ENCODE measurements at places on chromosomes 7 and 10.

GRCh38 chr7:24931844-24932243 is 48.1 kb downstream of the OSBPL3 start:
- DNase-seq: no peak

DNA sequence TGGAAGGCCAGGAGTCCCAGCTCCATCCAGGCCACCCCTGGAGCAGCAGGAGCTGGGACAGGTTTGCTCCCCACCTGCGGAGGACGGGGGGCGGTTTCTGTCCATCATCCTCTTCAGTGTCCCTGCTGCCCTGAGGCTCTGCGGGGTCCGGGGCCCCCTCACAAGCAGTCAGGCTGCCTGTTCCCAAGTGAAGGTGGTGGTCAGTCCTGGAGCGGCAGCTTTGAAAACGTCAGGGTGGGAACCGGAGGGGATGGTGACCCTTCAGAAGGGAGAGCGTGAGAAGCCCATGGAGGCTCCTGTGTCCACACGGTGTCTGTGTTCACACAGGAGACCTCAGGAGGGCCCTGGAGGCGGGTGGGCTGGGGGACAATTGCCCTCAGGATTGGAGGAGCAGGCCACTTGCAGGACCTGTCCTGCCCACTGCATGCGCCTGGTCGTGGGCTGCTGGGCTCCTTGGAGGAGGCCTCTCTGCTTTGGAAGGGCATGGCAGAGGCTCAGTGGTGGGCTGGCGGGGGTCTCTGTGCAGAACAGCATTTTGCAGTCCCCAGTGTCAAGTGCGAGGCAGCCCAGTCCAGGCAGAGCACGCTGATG is 49.3 kb upstream of the INPP5A start:
- DNase-seq: no peak

- DNase-seq: no peak
Observed at GRCh38 chr7:116206141-116206540, 4.2 kb upstream of the TES start.

DNA sequence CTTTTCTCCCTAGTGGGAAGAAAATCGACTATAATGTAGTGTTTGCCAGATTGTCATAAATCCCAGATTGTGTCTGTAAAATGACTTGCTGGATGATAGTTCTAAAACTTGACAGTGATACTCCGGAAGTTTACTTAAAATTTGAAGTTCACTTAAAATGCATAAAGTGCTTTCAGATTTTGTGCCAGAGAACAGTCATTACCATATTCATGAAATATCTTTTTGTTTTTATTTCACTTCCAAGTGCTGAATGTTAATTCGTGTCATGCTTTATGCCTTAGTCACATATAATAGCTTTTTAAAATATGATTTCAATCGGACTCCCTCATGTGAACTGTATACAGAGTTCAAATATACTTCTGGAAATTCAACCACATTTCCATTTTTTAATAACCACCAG is 30.4 kb downstream of the PRPF18 start:
- no peak for DNase-seq

DNA sequence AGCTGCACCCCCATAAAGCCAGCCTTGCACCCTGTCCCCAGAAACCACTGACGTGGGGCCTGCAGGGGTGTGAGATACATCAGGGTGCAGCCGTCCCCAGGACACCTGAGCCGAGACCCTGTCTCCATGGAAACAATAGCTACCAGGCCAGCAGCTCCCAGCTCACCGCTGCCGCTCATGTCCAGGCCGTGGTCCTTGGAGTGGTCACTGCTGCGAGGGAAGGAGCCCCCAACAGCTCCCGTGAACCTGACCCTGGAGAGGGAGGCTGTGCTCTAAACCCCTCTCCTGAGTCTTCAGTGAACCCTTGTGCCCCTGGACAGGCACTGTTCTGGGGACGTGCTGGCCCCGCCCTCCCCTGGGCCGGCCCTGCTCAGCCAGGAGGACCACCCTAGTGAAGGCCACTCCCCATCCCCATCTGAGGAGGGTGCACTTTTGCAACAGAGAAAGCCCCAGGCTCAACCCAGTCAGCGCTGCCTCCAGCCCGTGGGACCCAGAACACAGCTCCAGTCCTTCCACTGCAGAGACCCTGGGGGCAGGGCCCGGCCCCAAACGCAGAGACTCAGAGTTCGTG is 19.6 kb upstream of the INPP5A start:
- DNase-seq: no peak

DNA sequence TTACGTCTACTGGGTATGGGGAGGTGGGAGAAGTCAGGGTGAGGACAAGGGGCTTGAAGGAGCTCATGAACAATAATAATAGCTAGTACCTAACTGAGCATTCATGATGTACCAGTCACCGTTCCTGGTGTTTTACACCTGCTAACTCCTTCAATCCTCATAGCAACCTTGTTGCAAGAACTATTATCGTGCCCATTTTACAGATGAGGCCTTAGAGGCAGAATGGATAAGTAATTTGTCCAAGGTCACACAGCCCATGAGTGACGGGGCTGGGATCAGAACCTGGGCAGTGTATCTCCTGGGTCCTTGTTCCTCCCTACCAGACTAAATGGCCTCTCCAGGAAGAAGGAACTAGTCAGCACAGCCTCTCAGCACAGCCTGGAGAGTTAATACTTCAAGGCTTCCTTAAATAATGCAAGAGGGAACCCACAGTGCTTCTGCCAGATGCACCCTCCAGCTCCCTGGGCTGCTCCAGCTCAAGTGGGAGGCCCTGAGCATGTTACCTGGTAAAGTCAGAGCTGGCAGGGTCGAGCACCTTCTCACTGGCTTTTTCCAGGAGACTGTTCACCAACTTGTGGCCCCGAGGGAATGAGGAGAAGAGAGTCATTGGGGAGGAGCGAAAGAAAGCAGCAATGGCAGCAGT is 28.8 kb downstream of the RRP12 start:
- DNase-seq: no peak

- DNase-seq: peak; percentile 92
Observed at GRCh38 chr10:100986952-100987684, at the start of the genes MRPL43 and TWNK. Gene MRPL43 (minus strand): TSS chr10:100987497. CDS start chr10:100987443, 54 bp downstream. Gene TWNK (plus strand): TSS chr10:100987543. CDS start chr10:100988211, 668 bp downstream.

All from stimulated activated CD4-positive, alpha-beta T cell treated with anti-CD3 and anti-CD28 coated beads, Interleukin-15, amount 100 ng/mL, for 24 hours (primary cell).